Mesenchymal stem cell (in vitro differentiated cells and primary cell): ENCODE measurements at places on chromosomes 6 and 20.

DNA sequence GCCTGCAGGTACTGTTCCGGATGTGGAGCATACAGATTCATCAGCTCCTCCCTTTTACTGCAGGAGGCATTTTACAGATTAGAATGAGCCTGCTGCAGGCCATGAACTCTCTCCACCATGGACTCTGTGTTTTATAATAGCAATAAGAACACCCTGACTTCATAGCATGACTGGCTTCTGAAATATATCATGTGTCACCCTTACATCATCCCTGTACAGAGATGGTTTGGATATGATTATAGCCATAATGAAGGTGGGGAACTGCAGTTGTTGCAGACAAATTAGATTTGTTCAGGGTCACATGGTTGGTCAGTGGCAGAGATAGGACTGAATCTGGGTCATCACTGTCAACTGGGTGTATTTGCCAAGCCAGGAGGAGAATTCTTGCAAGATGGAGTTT is 100.7 kb downstream of the FOXO3 start:
- peak; percentile 28 for DNase-seq

GRCh38 chr6:141398949-141399348 is 733.8 kb upstream of the GJE1 start:
- no peak for DNase-seq

DNA sequence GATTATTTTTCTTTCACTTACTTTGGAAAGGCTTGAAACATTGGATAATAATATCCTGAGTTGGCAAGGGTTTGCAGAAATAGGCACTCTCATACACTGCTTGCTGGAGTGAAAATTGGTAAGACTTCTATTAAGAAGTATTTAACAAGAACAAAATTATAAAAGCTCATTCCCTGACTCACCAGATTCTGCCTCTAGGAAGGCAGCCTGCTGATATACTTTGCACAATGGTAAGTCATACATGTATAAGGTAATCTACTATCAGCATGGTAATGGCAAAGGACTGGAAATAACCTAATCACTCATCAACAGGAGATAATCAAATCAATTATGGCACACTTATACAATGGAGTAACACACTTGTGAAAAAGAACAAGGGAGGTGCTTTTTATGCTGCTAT is 85.8 kb downstream of the PLCG1 start:
- DNase-seq: peak; percentile 31

- no peak for DNase-seq
These were observed 12.7 kb downstream of the NKX2-2 start for GRCh38 chr20:21501184-21501583.

GRCh38 chr6:79071547-79071946 is 6.5 kb downstream of the PHIP start:
- no peak for DNase-seq
